NCI-H187 (cell line): ENCODE measurements at places on chromosomes 5 and 9.
A peak's percentile ranks its signal among the peaks of the same experiment; 100 is the strongest.

GRCh38 chr5:149608936-149609545, 27.7 kb downstream of the ARHGEF37 start:
- DNase-seq = no peak

- peak; percentile 91 for DNase-seq
These were observed 60.1 kb upstream of the ZNF608 start for GRCh38 chr5:124806373-124807077.

DNA sequence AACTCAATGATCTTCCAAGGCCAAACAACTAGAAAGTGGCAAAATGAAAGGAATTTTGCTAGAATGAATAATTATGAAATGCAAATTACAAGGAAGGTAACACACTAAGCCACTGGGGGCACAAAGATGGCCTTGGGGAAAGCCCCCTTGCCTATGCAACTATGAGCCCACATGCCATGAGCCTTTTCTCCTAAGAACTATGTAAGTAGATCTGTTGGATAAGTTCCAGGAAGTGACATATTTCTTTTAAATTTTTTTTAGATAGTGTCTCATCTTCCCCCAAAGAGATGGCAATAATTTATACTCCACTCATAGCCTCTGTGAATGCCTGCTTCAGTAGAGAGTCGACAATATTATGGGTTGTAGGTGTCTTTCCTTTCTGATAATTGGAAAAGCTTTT, 257.8 kb downstream of the AUH start:
- DNase-seq = no peak

DNA sequence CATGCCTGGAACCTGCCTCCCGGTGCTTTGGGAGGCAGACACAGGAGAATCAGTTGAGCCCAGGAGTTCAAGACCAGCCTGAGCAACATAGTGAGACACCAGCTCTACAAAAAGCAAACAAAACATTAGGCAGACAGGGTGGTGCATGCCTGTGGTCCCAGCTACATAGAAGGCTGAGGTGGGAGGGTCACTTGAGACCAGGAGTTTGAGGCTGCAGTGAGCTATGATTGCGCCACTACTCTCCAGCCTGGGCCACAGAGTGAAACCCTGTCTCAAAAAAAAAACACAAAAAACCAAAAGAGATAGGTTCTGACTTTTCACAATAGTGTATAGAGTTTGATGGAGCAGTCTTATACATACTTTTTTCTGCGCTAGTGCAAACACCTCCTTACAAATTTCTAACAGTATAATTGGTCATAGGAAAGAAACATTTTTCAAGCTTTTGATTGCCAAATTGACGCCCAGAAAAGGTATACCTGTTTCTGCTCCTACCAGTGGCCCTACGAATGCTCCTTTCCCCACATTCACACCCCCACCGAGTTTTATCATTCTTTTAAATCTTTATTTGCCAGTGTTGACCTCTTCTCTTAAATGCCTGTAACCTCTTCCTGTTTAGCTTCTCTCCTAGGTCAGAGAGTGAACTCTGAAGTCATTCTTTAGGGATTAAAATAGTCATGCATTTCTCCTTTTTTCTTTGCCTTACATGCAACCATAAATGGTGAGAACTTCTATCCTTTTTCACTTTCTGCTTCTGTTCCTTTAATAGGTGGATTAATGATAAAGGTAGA, 7.5 kb downstream of the DOCK8 start:
- DNase-seq = no peak

- DNase-seq = no peak
These were observed at the start of gene TRIM7 for GRCh38 chr5:181204826-181205760. Gene TRIM7 (minus strand): TSS chr5:181205196. CDS start chr5:181205110, 86 bp downstream.

DNA sequence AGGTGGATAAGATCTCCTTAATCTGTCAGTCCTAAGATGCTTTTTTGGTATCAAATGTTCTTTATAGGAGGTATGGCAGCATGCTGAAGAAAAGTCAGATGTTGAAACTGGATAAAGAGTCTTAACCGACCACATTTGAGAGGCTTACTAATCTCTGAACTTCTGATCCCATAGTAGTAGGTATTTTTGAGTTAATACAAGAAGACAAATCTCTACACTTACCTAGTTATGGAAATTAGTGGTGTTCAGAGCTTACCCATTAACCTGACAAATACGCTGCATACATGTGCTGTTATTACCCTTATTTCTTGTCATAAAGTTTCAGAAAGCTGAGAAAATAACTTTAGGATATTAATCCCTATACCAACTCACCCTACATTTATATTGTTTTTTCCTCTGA, 83.0 kb downstream of the ISL1 start:
- no peak for DNase-seq

DNA sequence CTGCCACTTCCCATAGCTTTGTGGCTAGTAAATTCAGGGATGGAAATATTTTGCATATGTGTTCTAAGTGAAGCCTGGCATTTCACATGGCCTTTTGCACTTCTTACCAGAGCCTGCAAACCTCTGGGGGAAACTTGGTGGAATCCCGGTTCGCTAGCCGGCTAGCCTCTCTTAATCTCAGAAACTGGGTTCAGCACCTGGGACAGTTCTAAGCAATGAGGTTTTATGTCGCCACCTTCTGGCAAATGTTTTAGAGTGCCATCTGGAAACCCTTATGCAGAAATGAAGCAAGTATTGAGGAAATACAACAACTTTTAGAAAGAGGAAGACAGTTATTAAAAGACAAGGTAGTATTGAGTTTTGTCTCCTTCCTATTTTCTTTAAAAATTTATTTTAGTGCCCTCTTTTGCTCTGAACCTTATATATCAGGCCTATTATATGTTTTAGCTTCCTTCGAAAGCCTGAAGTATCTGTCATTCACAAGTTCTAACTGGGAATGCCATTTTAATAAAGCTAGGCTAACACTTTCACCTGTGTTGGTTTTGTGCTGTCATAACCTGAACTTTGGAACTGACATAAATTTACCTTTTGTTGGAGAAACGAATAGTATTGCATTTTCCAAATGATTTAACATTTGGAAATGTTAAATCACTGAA, 963 bp upstream of the HTR1A start:
- peak; percentile 51 for DNase-seq

GRCh38 chr9:89766991-89767390, 162.2 kb downstream of the GADD45G start:
- DNase-seq = no peak

- DNase-seq = no peak
These were observed 143.8 kb upstream of the VLDLR start for GRCh38 chr9:2477755-2478154.

GRCh38 chr5:81310402-81311063, 9.1 kb downstream of the ZCCHC9 start:
- peak; percentile 4 for DNase-seq

- DNase-seq = no peak
These were observed 56.8 kb downstream of the LIX1 start for GRCh38 chr5:97085459-97086181.

DNA sequence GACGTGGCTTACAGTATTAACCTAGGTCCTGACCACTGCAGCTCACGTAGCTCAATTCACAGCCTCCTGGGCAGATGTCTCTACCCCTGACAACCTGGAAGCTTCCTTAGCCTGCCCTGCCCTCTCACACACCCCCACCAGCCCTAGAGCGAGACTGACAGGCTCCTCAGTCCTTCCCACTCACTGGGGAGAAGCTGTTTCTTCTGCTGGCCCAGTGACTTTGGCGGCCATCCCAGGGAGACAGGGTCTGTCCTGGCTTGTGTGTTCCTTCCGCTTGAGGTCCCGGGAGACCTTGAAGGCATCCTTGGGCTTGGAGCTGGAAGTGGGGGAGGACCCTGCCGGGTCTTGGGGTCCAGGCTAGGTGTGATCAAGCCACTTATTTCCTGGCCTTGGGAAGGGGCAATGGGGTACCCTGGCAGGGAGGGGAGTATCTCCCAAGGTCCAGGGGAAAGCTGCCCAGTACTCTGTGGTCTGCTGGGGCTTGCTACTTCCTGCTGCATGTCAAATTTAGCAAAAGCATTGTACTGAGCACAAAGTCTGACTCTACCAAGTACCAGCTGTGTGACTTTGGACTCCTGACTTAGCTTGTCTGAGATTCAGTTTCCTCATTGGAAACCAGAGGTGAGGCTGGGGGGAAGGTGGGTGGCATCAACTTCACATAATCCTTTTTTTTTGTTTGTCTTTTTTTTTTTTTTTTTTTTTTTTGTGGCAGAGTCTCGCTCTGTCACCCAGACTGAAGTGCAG, 1.9 kb downstream of the MIGA2 start:
- DNase-seq = no peak

GRCh38 chr5:67066815-67067214, 129.8 kb downstream of the CD180 start:
- DNase-seq = no peak

- DNase-seq = no peak
These were observed 82.7 kb downstream of the DOCK8 start for GRCh38 chr9:297104-297972.

GRCh38 chr9:7239708-7240107, 481.9 kb downstream of the KDM4C start:
- DNase-seq = no peak

DNA sequence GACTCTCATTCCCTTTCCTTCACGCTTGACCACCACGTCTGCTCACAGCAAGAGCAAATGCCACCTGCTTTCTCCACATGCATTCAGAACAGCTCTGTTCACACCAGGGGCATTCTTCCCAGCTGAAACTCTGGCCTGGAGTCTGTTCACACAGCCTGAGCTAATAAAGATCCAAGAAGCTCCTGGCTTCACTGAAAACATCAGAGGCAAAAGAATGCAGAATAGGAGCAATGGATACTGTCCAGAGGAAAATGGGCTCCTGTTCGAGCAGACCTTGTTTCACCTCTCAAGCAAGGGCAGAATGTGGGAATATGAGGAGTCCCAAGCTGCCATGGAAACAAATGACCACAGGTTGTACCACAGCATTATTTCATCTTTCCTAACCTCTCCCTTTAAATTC, 402.7 kb upstream of the TNC start:
- DNase-seq = no peak

GRCh38 chr5:96144289-96144688, 182.6 kb upstream of the ELL2 start:
- no peak for DNase-seq

GRCh38 chr9:114898741-114899140, 31.6 kb downstream of the TNFSF8 start:
- no peak for DNase-seq

DNA sequence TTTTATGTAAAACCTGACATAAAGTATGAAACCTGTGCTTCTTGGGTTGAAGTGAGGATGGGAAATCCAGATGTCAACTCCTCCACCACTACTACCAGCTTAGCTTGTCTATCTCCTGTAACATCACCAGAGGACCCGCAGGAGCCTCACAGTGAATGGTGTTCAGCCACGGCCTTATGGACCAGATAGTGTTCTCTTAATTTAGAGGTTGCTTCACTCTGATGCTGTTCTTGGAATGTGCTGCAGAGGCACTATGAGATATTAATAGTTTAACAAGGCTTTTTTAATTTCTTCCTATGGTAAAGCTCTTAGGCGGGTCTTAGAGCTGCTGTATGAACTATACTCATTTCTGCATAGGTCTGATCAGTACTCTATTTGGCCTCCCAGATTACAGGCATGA, 27.9 kb downstream of the NFX1 start:
- no peak for DNase-seq
